ENCODE measurements at places on chromosomes 12 and 14. TPM values are rescaled to one million over a fixed set of nuclear protein-coding genes. Genes with fewer than 3 reads are reported as not detected.

BRI3BP gene
- total RNA-seq: 11.6 TPM

RGS6 gene
- 15.0 TPM for total RNA-seq

C12orf50 gene
- 0.36 TPM for total RNA-seq

GPR162 gene
- 28.5 TPM for total RNA-seq

TMEM121 gene
- total RNA-seq: 12.5 TPM

ITGA7 gene
- total RNA-seq: 32.1 TPM

IKZF4 gene
- 4.9 TPM for total RNA-seq

MYF5 gene
- not detected for total RNA-seq

HPD gene
- total RNA-seq: not detected

MAP3K9 gene
- 27.7 TPM for total RNA-seq

TSHR gene
- total RNA-seq: 1.5 TPM

PGF gene
- total RNA-seq: 4.4 TPM

GZMH gene
- total RNA-seq: not detected

SERPINA10 gene
- total RNA-seq: not detected

OTOGL gene
- total RNA-seq: 1.4 TPM

FGF23 gene
- not detected for total RNA-seq

PKP2 gene
- 4.1 TPM for total RNA-seq

KRT78 gene
- not detected for total RNA-seq

EMP1 gene
- 20.1 TPM for total RNA-seq

IL22 gene
- 0.82 TPM for total RNA-seq

DNAL1 gene
- 15.3 TPM for total RNA-seq

SLC10A1 gene
- not detected for total RNA-seq

PLD4 gene
- total RNA-seq: 3.9 TPM

MAP1LC3B2 gene
- 1.4 TPM for total RNA-seq

RIPK3 gene
- 1.2 TPM for total RNA-seq

KLRC4 gene
- total RNA-seq: 0.64 TPM
